CD4-positive, CD25-positive, alpha-beta regulatory T cell (primary cell): ENCODE measurements at places on chromosomes 12 and 14. TPM values are rescaled to one million over a fixed set of nuclear protein-coding genes. Genes with fewer than 3 reads are reported as not detected.

The E2F7 gene
- 1.6 TPM for total RNA-seq

The MYL6B gene
- total RNA-seq = 8.8 TPM

The CLEC4C gene
- not detected for total RNA-seq

The PUS7L gene
- total RNA-seq = 16.1 TPM

DNA sequence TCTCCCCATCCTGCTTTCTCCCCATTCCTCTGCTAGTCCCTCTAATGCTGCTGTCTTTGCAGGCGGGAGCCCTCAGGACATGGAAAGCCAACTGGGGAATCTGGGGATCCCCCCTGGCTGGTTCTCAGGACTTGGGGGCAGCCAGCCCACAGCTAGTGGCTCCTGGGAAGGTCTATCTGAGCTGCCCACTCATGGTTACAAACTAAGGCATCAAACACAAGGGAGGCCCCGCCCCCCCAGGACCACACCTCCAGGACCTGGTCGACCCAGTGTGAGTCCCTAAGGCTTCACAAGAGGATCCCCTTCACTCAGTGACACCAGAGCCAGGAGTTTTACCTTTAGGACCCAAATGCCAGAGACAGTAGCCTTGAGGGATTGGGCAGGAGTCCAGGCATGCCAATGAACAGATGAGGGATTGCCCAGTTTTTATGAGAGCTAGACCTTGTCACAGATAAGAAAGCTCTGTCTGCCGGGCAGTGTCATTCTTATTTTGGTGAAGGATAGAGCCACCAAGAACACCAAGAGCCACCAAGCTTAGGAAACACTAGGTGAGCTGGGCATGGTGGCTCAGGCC lies 8.0 kb upstream of the CPNE6 start:
- no peaks in the 10 kb centered on the region for H3K4me1 ChIP-seq
- H3K27ac ChIP-seq = no peak overlapping the region
- H3K4me3 ChIP-seq = no peak overlapping the region
- H3K27me3 ChIP-seq = no peaks in the 10 kb centered on the region
- DNase-seq = no peak

GRCh38 chr14:42792166-42792565 lies 1185.5 kb downstream of the LRFN5 start:
- no peaks in the 10 kb centered on the region for H3K36me3 ChIP-seq
- H3K27me3 ChIP-seq = no peaks in the 10 kb centered on the region
- no peak for DNase-seq
- H3K4me1 ChIP-seq = no peaks in the 10 kb centered on the region

- H3K27ac ChIP-seq = peak overlapping the region; percentile 59
- no peaks in the 10 kb centered on the region for H3K36me3 ChIP-seq
- H3K27me3 ChIP-seq = no peaks in the 10 kb centered on the region
Measured at GRCh38 chr14:75561013-75561432, 17.4 kb upstream of the FLVCR2 start.

DNA sequence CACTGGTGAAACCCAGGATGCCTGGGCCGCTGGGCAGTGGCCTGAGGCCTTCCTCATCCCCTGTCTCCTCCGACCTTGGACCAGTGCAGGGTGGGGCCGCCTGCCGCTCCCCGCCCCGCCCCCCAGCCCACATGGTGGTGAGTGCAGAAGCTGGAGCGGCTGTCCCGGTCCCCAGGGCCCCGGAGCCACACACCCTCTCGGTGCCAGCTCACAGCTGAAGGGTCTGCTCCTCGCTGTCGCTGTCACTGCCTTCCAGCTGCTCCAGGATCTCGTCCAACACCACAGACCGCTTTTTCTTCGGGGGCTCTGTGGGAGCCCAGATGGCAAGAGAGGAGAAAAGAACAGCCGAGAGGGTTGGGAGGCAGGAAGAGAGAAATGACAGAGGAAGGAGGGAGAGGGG lies 143.1 kb downstream of the RBM19 start:
- DNase-seq = no peak
- no peaks in the 10 kb centered on the region for H3K27me3 ChIP-seq
- H3K4me1 ChIP-seq = no peaks in the 10 kb centered on the region
- H3K4me3 ChIP-seq = no peak overlapping the region

DNA sequence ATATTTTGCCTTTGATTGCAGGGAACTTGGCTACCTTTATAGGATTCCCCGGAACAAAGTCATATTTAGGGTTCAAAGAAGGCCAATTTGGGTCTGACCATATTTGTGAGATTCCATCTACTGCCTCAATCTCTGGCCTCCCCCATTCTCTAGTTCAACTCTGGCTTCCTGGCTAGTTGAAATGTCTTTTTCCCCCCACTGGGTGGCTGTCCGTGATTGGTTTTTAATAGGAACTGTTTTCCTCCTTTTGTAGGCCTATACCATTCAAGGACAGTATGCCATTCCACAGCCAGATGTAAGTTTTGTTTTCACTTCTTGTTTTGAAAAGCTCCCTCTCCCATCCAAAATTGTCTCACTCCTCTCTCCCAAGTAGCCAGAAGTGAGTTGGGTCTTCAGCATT lies 13.8 kb downstream of the PCBP2 start:
- H3K36me3 ChIP-seq = peaks cover 97% of the 10 kb centered on the region
- no peak for DNase-seq
- no peak overlapping the region for H3K4me3 ChIP-seq
- H3K27ac ChIP-seq = peak overlapping the region; percentile 30

DNA sequence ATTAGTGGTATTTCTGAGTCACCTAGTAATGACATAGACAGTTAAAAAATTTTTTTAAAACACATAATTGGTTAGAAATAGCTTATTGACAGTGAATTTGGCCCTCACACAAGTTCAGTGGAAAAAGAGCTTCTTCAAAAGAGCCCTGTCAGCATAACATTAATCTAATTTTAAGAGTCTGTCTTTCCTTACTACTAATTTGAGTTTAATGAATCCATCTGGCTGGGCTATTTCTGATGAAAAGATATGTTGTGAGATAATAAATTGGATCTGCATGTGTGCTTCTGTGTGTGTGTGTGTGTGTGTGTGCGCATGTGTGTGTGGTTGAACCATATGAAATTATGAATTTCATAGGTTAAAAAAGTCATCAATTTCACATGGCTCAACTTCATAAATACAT lies 1045.2 kb downstream of the FLRT2 start:
- no peaks in the 10 kb centered on the region for H3K27me3 ChIP-seq
- no peak overlapping the region for H3K4me3 ChIP-seq
- no peak overlapping the region for H3K27ac ChIP-seq
- H3K4me1 ChIP-seq = no peaks in the 10 kb centered on the region
- H3K36me3 ChIP-seq = no peaks in the 10 kb centered on the region
- DNase-seq = no peak

- no peak overlapping the region for H3K27ac ChIP-seq
- no peaks in the 10 kb centered on the region for H3K27me3 ChIP-seq
- no peaks in the 10 kb centered on the region for H3K4me1 ChIP-seq
- H3K36me3 ChIP-seq = no peaks in the 10 kb centered on the region
- no peak overlapping the region for H3K4me3 ChIP-seq
- no peak for DNase-seq
Measured at GRCh38 chr12:89364058-89364457, 11.8 kb upstream of the DUSP6 start.

DNA sequence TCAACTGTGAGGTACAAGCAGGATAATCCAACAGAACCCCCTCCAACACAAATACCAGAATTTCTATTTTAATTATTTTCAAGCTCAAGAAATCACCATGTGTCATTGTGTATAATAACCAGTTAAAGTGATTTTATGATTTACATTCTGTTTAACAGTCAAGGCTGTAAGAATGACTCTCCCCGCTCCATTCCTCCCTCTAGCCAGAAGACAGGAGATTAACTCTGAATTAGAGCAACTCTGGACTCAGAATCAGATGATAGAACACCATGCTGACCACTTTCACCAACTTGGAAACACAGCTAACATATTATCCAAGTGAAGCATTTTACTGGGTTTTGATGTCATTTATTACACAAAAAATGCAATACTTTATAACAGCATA lies 71.9 kb downstream of the ATP2B1 start:
- no peaks in the 10 kb centered on the region for H3K27me3 ChIP-seq
- peaks cover 54% of the 10 kb centered on the region for H3K36me3 ChIP-seq
- DNase-seq = no peak
- H3K4me1 ChIP-seq = no peaks in the 10 kb centered on the region
- H3K4me3 ChIP-seq = peak overlapping the region; percentile 5

DNA sequence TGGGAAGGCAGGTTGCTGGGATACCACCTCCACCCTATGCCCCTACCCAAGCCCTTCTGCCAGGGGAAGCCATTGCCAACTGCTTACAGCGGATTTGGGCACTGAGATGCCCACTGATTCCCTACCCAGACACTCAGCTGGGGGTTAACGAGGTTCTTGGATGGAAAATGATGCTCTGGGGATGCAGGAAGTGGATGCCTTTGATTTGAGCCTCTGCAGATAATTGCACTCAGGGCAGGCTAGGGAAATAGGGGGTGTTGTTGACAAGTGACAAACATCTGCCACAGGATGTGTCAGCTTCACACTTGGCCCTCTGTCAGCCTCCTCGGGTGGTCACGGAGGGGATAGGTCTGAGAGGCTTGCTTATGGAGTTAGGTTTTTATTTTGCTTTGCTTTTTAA lies 57.4 kb downstream of the RPH3A start:
- H3K36me3 ChIP-seq = no peaks in the 10 kb centered on the region
- H3K4me1 ChIP-seq = no peaks in the 10 kb centered on the region
- no peak overlapping the region for H3K4me3 ChIP-seq
- no peak for DNase-seq
- H3K27ac ChIP-seq = no peak overlapping the region
- peaks cover 3% of the 10 kb centered on the region for H3K27me3 ChIP-seq

DNA sequence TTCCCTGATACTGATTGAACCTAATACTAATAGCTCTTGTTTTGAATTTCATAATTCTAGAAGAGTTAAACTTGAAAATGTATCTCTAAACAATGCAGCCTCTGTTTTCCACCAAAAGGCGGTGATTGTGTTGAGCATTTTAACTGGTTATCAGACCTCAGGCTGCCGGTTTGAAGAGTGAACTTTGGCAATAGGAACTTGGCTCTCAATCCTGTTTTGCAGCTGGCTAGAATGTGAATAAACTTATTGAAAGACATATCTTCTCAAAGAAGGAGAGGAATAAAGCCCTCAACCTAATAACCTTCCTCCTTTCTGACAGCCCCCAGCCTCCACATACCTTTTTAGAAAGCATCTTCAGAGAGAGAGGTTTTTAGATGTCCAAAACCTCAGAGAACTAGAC lies 105.4 kb downstream of the SRGAP1 start:
- no peaks in the 10 kb centered on the region for H3K36me3 ChIP-seq
- H3K27me3 ChIP-seq = no peaks in the 10 kb centered on the region
- no peaks in the 10 kb centered on the region for H3K4me1 ChIP-seq

DNA sequence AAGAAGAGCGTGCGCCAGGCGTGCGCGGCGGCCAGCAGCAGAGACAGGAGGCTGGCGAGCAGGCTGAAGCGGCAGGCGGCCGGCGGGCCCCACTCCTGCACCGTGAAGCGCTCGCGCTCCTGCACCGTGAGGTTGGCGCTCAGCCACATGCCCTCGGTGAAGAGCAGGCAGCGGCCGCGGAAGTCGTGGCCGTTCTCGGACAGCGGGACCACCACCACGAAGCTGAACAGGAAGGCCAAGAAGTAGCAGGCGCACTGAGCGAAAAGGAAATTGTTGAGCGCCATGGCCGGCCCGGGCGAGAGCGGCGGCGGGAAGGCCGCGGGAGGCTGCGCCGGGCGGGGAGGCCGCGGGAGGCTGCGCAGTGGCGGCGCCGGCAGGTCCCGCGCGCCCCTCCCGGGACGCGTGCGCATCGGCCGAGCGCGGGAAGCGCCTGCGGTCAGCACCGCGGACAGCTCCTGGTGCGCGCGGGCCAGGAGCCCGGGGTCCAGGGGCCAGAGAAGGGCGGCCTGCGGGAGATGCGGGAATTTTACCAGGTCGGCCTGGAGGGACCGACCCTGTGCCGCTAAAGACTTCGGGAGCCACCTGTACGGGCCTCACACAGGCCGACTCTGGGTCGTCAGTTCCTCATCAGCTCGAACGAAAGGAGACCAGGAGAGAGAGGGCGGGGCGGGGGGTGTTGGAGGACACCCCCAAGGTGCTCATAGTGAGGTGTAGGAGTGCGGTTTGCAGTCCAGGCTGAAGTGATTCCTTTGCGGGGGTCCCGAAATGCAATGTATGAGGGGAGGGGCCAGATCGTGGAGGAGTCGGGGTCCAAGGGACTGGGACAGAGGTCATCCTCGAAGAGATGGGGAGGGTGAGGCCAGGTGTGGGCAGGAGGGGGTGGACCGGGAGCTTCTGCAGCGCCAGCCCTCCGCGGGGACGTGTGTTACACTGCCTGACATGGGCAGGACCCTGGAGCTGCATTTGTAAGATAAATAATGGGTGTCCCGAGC lies at the start of gene TMEM179:
TSS of gene TMEM179 (minus strand) at position 315 of the 992 bp plus-strand sequence. CDS start at position 284, 31 bp downstream.
- no peak within 1 kb of the TSS for H3K4me3 ChIP-seq
- peaks cover 4% of the 10 kb centered on the region for H3K4me1 ChIP-seq
- H3K27me3 ChIP-seq = no peaks in the 10 kb centered on the region
- H3K36me3 ChIP-seq = no peaks in the 10 kb centered on the region
- no peak for DNase-seq

GRCh38 chr14:62908506-62908905 lies 136.8 kb downstream of the KCNH5 start:
- H3K27me3 ChIP-seq = no peaks in the 10 kb centered on the region
- H3K4me3 ChIP-seq = no peak overlapping the region
- DNase-seq = no peak
- no peaks in the 10 kb centered on the region for H3K36me3 ChIP-seq
- no peak overlapping the region for H3K27ac ChIP-seq
- no peaks in the 10 kb centered on the region for H3K4me1 ChIP-seq

DNA sequence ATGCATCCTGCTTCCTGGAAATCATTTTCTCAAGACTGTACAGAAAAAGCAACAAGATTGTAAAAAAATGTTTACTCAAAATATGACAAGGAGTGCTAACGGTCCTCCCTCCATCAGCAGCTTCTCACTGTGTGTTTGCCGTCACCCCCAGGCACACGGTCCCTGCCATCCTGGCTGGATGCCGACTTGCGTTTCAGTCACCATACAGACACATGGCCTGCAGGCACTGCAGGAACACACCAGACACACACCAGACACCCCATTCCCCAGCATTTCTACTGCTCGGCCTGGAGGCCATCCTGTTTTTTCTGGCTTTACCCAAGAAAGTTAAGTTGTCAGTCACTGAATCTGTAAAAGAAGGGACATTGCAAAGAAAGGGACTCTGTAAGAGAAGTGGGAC lies 10.8 kb downstream of the KCNK10 start:
- no peaks in the 10 kb centered on the region for H3K36me3 ChIP-seq
- H3K27me3 ChIP-seq = peaks cover 5% of the 10 kb centered on the region
- no peak overlapping the region for H3K4me3 ChIP-seq
- H3K4me1 ChIP-seq = no peaks in the 10 kb centered on the region

- no peak overlapping the region for H3K4me3 ChIP-seq
- H3K27me3 ChIP-seq = no peaks in the 10 kb centered on the region
- DNase-seq = no peak
- H3K4me1 ChIP-seq = no peaks in the 10 kb centered on the region
Measured at GRCh38 chr12:50242751-50243191, 40.5 kb downstream of the LIMA1 start.
